Sigmoid colon (tissue), 7 donors: ENCODE measurements at places on chromosomes 11 and 22.

DNA sequence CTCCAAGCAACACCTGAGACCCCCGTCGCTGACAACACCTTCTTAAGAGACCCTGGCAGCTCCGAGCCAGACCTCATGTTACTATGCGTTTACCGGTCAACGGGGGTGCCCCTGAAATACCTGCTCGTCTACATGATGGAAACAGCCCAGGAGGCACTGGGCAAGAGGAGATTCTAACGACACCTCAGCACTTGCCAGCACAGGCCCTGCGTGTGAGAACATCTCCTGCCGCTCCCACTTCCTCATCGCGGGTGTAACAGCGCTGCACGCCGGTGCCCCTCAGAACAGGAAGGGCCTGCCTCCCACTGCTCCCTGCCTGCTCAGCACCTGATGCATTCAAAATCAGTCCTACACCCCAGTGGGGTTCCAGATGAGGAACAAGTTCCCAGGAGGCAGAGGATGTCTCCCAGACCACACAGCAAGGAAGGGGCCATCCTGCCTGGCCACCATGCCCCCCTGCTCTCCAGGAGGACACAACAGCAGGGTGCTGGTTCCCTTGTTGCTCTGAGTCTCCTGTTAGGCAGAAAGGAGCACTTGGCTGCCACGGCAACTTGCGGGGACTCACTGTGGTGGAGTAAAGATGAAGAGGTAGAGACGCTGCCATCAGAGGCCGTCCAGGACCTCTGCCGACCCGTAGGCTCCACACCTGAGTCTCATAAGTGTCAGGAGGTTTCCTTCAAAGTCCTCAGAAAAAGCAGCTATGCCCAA lies 2.1 kb downstream of the TOLLIP start:
- no peak for DNase-seq

- no peak for DNase-seq
These were observed at the start of gene TOMT for GRCh38 chr11:72105888-72106287. Gene TOMT, plus strand, starts transcription at chr11:72105924. Its CDS starts 28 bp downstream, at chr11:72105952.

DNA sequence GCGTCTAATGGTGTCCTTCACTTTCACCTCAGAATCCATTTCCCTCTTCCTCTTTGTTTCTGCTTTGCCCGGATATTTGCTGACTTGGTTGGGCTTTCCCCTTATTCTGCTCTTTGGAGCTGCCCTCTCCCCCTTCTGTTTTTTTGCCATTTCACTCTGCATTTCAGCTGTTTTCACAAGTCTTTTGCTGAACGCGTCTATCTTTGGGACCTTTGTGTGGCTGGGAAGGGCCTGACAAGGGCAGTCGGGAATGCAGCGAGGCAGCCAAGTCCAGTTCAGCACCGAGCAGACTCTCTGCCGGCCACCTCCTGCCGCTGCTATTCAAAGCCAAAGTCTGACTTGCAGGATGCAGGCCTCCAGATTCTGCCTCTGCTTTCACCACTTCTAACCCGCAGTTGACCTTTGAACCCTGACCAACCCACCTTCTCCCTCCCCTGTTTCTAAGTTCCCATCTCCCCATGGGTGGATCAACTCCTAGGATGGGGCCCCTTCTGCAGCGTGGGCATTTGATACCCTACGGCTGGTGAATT lies 38.2 kb downstream of the FEZ1 start:
- DNase-seq, result peak; percentile 77

GRCh38 chr22:44372611-44373010 lies 59.9 kb upstream of the SHISAL1 start:
- DNase-seq, result peak; percentile 47

DNA sequence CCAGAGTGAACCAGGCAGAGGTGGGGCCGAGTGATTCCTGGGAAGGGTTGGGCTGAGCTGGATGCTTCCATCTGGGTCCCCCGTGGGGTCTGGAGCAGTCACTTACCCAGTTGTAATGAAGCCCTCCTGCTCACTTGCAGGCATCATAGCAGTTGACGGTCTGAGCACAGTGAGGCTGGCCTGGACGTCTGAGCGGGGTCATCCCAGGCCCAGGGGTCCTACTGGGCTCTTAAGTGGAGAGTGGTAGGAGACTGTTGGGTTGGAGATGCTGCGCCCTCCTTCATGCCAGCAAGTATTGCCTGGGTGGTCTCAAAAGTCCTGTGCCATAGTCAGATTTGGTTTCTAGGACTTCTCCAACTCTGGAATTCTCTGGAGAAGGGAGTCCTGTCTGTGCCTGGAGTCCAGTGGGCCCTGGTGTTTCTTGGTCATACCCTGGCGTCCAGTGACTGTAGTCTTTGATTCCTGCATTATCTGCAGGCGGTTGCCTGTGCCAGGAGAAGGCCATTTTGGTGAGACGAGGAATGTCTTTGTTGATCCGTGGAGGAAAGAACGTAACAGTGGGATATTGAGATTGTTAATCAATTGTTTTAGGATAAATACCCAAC lies 82.3 kb downstream of the TBC1D22A start:
- no peak for DNase-seq

DNA sequence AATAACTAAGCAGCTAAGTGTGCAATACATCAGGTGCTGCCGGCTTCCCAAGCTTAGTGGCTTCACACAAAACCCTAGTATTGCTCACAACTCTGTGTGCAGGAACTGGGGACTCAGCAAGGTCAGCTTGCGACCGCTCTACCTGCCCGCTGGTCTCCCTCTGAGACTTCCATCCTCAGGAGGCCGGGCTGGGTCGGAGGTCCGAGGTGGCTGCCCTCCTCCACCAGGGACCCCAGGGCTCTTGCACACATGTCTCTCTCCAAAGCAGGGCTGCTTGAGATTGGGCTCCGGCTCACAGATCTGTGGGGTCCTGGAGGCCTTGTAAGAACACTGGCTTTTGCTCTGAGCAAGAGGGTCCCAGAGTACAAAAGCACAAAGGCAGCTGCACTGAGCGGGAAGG lies 25.4 kb upstream of the FGF19 start:
- no peak for DNase-seq

- no peak for DNase-seq
These were observed 12.2 kb downstream of the FBXO7 start for GRCh38 chr22:32486656-32487390.

DNA sequence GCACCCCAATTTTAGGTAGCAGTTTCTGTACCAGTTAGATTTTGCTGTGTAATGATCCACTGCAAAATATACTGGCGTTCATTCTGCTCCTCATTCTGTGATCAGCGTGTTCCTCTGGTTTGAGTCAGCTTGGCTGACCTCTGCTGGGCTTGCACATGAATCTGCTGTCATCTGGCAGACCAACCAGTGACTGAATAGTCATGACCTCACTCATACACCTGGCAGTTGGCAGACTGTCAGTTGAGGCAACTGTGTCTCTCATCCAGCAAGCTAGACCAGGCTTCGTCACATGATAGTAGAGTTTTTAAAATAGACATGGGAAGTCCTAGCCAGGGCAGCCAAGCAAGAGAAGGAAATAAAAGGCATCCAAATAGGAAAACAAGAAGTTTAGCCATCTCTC lies 316.3 kb upstream of the LARGE1 start:
- DNase-seq, result no peak

GRCh38 chr22:49326558-49326957 lies 501.1 kb downstream of the BRD1 start:
- DNase-seq, result no peak

GRCh38 chr22:24432059-24432853 lies 4.9 kb downstream of the ADORA2A start:
- peak; percentile 87 for DNase-seq

DNA sequence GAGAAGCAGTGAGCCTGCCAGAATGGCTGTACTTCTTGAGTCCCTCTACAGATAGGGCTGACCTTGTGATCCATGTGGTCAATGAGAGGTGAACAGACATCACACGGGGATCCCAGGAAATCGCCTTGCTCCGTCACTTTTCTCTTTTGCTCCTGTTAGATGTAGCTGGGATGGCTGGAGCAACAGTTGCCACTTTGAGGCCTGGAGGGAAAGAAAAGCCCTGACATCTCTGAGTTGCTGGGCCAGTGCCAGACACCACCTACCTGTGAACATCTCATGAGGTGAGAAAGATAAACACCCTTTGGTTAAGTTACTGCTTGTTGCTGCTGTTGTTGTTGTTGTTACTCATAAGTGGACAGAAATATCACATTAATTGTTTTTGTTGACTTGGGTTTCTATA lies 840.3 kb downstream of the TBC1D22A start:
- peak; percentile 13 for DNase-seq

GRCh38 chr11:112270551-112271180 lies 10.0 kb upstream of the PLET1 start:
- DNase-seq, result no peak

- no peak for DNase-seq
These were observed 97.4 kb upstream of the IGLL5 start for GRCh38 chr22:22789922-22790845.
